Stimulated activated CD4-positive, alpha-beta T cell treated with anti-CD3 and anti-CD28 coated beads, TNF-alpha, amount 100 ng/mL, for 48 hours (primary cell): ENCODE measurements at places on chromosomes 5 and 9.
A peak's percentile ranks its signal among the peaks of the same experiment; 100 is the strongest.

GRCh38 chr9:70753311-70753710 is 338.9 kb upstream of the KLF9 start:
- no peak for DNase-seq

- no peak for DNase-seq
These were observed 49.9 kb downstream of the PTPN3 start for GRCh38 chr9:109448223-109448622.

DNA sequence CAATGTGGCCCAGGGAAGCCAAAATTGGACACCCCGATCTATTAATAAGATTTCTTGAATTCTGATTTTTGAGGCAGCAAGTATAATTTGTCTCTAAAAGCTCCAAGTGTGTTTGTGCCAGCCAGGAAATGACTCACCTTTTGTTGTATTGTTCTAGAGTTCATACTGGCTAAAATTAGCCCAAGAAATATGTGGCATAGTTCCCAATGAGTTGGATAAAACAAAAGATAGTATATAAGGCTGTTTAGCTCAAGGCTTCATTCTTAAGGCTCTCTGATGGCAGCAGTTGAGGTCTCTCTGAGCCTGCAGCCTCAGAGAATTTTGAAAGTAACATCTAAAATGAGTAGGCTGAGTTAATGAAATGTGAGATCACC is 21.6 kb downstream of the HMGXB3 start:
- no peak for DNase-seq

GRCh38 chr5:178432421-178433272 is 157.5 kb downstream of the COL23A1 start:
- no peak for DNase-seq

- DNase-seq, result peak; percentile 13
These were observed 55.7 kb downstream of the TSSK1B start for GRCh38 chr5:113378959-113379541.

DNA sequence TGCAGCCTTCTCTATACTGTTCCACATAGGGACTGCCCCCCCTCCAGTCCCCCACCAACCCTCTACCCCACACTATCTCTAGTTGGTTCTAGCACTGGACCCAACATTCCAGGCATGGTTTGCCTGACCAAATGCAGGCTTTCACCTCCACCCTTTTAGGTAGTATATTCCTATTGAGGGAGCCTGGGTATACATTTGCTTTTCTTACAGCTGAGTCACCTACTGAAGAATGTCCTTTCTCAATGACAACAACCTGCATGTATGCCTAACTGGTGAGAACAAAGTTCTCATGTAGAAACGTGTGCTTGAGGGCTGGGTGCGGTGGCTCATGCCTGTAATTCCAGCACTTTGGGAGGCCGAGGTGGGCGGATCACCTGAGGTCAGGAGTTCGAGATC is 8.2 kb downstream of the TNIP1 start:
- DNase-seq, result no peak

DNA sequence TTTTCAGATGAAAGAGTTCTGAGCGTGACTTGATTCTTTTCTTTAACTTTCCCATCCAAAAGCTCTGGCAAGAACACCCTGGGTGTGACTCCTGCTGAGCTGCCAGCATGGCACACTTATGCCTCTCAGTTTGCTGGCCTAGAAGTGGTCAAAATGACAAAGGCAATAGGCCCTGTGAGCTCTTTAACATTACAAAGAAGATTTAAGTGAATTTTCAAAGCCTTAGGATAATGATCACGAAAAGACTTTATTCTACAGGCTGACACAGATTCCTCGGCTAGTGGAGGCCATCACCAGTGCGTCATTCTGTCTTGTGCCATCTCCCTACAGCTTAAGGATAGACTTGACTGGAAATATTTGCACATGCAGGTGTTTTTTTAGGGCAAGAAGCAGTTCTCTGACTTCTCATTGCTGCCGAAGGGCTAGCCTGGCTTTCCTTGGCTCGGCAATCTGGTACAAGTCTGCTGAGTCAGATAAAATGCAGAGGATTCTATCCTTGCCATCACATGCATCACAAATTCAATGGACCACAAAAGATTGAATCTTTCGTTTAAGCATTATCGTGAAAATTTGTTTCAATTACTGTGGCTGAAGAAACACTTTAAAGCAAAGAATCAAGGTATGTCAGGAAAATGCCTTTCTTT is 311.5 kb downstream of the COX7C start:
- no peak for DNase-seq

GRCh38 chr5:38008198-38008597 is 168.4 kb upstream of the GDNF start:
- DNase-seq, result no peak

DNA sequence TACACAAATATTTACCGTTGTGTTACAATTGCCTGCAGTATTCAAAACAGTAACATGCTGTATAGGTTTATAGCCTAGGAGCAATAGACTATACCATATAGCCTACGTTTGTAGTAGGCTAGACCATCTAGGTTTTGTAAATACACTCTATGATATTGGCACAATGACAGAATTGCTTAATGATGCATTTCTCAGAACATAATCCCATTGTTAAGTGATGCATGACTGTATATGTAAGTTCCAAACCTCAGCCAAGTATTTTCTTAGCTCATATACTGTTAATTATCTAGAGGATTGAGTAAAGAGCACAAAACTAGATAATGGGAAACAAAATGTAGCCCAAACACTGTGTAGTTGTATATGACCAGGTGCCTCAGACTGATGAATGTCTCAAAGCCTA is 220.1 kb downstream of the ANXA1 start:
- no peak for DNase-seq

GRCh38 chr9:75896193-75896592 is 5.7 kb downstream of the PCSK5 start:
- no peak for DNase-seq

DNA sequence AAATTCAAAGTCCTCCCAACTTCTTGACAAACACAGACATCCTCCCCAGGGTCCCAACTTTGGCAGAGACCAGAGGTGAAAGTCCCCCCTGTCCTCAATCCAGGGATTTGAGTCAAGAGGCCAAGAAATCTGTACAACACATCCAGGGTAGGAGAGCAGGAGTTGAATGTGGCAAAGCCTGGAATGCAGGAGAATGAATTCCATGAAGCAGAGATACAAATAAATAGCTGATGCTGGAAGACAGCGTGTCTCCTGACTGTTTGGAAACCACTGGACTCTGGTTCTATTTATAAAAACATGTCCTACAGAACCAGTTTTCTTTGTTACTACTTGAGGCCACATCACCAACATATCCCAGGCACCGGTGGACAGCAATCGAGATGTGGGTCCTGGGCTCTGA is 43.7 kb upstream of the SLIT3 start:
- DNase-seq, result no peak

DNA sequence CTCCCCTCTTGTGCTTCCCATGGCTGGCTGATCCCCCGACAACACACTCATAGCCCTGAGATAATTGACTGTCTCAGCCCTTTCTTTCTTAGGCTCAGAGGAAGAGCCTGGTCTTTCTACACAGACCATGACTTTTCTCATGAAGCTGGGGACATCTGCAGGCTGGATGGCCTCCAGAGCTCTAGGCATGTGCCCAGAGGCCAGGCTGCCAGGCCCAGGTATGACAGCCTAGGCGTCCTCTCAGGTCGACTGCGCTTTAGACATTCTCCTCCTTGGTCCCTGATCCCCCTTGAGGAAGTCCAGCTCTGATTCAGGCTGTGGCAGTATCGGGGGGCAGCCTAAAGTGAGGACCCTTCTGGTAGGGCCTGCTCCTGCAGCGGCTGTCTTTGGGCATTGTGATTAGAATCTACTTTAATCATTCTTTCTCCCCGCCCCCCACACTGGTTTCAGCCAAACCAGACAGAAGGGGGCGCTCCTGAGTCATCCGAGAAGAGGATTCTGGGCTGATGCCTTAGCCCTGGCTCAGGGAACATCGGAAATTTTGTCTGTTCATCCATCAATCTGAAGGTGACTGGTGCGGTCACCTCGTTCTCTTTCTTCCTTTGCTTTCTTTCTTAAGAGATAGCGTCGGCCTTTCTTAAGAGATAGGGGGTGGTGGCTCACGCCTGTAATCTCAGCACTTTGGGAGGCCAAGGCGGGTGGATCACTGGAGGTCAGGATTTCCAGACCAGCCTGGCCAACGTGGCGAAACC is 66.5 kb upstream of the HSPA9 start:
- DNase-seq, result peak; percentile 84

DNA sequence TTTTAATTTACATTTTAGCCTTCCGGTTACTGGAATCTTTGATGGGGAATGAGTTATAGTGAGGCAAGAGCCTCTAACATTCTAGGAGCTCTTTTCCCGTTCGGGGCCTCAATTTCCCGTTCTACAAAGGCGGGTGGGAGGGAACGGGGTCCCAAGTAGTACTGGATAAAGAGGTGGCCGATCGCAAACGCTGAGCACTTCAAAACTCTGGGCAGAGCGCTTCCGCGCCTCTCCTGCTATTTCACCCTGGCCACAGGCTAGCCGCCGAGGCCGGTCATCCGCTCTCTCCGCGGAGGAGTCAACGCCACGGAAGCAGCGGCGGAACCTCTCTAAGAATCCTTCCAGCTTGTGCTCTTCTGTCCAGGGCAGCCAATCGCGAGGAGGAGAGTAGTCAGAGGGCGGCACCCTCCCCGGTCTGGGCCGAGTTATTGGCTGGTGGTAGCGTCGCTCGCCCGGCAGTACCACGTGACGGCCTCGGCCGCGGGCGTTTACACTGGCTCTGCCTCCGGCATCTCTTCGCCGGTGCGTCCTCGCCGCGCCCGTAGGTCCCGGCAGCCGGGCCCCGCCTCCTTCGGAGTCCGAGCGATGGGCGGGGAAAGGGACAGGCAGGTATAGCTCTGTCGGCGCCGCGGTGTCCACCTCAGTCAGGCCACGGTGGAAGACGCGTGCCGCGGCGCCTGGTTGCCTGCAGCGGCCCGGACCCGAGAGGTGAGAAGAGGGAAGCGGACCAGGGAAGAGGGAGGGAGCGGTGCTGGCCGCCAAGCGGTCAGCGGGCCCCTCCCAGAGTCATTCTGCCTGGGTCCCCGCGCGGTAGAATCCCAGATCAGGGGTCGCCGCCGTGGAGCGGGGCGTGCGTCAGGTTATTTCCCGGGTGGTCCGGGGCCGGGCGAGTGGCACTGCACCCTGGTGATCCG is at the start of gene SLC26A2:
Gene SLC26A2 (plus strand): TSS at position 487 of the 914 bp plus-strand sequence. CDS start 16,895 bp downstream, outside the sequence.
- peak; percentile 92 for DNase-seq

GRCh38 chr9:131045300-131046092 is 36.5 kb downstream of the LAMC3 start:
- peak; percentile 15 for DNase-seq

DNA sequence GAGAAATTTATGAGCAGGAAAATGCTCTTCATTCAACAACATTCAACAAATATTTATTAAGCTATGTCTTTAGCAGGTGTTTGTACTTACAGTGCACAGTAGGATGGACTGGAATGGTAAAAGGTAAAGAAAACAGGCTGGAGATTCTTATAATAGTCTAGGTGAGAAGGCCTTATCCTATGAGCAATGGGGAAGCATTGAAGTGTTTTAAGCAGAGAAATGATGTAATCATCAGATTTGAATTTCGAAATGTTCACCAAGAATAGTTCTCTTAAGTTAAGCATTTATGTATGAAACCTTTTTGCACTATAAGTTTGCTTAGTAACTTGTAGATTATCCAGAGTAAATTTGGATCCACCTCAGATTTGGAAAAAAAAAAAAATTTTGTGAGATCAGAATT is 209.3 kb downstream of the NR3C1 start:
- no peak for DNase-seq

DNA sequence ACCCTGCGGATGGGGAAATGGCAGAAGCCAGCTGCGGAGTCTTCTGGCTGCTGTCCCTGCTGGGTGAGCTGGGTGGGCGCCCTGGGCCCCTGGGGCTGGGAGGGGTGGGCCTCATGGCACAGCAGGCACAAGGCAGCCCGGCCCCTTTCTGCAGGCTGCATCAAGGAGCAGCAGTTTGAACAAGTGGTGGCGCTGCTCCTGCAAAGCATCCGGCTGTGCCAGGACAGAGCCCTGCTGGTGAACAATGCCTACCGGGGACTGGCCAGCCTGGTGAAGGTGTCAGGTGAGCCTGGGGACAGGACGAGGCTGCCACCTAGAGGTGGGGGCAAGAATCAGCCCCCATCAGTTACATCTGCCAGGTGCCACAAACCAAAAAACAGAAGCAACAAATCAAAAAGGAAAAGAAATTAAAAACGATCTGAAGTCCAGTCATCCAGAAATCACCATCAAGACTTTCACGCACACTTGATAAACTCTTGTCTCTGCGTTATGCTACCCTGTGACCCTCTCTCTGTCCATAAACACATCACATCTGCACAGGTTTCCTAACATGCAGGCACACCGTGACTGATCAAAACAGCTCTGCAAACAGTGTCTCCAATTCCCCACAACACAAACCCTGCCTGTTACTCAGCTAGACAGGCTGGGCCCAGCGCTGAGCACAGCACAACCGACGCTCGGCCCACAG is 13.9 kb downstream of the REXO4 start:
- DNase-seq, result peak; percentile 26

- no peak for DNase-seq
These were observed 257.4 kb downstream of the ENC1 start for GRCh38 chr5:74382987-74383593.

DNA sequence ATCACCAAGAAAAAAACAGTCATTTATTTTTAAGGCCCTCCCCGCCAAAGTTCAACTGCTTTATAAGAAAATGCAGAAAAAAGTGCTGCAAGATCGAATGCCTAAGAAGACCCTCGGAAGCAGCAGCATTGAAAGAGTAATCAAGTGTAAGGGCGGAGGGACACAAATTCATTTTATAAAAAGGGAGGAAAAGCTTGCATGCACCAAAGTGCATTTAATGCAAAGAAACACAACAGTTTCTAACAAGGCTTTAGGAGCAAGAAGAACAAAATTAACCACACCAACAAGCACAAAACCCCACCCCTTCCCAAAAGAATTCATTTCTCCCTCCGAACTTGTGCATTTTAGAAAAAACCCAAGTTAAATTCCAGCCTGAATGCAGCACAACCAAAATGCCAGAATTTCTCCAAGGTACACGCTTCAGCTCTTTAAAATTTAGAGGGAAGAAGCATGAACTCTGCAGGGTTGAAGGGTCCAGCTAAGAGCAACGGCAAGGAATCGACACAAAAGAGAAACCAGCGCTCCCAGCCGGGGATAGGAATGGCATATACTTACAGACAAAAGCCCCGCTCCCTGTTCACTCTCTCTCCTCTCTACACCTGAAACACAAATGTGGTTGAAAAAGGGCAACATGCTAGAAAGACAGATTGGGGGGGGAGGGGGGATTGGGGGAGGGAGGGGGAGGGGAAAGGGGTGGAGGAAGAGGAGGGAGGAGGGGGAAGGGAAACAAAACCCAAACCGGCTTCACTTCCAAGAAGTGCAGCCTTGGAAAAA is at the start of gene NREP:
Gene NREP (minus strand): TSS at position 614 of the 774 bp plus-strand sequence. CDS start 1,422 bp downstream, outside the sequence.
- no peak for DNase-seq

GRCh38 chr9:91945277-91946085 is 4.5 kb downstream of the ROR2 start:
- DNase-seq, result no peak

- DNase-seq, result no peak
These were observed 606.3 kb downstream of the TLE1 start for GRCh38 chr9:81083067-81083466.
